ENCODE measurements at places on chromosomes 2 and 18.
A peak's percentile ranks its signal among the peaks of the same experiment; 100 is the strongest.

DNA sequence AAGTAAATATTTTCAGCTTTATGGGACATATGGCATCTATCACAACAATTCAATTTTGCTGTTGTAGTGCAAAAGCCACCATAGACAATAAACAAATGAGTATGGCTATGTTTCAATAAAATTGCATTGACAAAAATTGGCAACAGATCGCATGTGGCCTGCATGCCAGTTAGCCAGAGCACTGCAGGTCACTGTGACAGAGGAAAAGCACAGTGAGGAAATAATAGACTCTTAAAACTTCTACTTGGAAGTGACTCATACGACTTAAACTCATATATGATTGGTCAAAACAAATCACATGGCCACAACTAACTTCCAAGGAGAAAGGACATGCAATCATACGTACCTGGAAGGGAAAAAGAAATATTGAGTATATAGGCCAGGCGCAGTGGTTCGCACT lies 44.4 kb downstream of the EXOC6B start:
- DNase-seq = no peak

DNA sequence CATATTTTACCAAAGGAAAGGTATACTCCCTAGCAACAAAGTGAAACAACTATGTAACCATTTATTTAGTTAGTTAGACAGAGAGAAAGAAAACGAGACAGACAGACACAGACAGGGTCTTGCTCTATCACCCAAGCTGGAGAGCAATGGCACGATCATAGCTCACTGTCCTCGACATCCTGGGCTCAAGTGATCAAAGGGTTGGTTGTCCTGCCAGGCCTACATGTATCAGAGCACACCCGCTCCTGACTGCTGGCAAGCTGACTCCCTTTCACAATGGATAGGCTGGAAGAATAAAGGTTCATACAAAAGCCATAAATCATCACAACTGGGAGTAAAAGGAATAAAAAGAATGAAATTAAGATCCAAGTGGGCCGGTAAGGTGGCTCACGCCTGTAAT lies 53.5 kb downstream of the ATL2 start:
- no peak for DNase-seq

DNA sequence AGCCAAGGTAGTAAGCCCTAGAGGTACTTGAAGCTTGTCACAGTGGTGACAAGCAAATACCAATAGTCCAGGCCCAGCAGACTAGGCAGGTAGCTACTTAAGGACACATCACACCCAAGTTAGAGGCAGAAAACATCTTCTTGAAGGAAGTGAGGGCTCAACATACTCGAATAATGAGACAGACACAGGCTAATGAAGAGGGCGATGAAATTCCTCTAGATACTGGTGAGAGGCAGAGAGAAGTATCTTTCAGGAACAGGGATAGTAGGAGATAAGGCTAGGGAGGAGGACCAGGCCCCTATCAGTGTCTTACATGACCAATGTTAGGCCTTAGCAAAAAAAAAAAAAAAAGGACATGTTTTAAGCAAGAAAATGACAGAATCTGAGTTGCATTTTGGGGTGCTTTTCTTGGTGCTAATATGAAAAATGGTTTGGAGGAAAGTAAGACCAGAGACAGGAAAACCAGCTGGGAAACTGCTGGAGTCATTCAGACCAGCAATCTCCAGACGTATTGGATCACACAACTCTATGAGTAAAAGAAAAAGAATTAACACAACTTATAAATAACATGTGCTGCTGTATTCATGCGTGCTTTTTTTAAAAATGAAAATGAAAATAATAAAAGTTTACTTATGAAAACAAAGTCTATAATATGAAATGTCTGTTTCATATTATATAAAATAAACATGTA lies 37.7 kb downstream of the COBLL1 start:
- no peak for DNase-seq

DNA sequence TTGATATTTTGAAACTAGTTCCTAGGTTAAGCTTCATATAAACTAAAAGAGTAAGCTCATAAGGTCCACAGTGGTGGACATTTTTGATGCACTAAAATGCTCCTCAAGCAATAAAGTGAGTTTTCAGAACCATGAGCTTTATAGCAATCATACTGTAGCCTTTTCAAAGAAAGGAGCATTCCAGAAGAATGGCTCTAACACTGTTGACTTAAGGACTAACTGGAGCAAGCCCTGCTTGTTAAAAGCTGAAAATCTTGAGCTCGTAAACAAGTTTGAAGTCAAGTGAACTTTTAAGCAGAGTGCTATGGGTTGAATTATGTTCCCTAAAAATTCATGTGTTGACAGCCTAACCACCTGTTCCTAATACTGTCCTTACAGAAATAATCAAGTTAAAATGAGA lies 38.0 kb downstream of the KYNU start:
- no peak for DNase-seq

DNA sequence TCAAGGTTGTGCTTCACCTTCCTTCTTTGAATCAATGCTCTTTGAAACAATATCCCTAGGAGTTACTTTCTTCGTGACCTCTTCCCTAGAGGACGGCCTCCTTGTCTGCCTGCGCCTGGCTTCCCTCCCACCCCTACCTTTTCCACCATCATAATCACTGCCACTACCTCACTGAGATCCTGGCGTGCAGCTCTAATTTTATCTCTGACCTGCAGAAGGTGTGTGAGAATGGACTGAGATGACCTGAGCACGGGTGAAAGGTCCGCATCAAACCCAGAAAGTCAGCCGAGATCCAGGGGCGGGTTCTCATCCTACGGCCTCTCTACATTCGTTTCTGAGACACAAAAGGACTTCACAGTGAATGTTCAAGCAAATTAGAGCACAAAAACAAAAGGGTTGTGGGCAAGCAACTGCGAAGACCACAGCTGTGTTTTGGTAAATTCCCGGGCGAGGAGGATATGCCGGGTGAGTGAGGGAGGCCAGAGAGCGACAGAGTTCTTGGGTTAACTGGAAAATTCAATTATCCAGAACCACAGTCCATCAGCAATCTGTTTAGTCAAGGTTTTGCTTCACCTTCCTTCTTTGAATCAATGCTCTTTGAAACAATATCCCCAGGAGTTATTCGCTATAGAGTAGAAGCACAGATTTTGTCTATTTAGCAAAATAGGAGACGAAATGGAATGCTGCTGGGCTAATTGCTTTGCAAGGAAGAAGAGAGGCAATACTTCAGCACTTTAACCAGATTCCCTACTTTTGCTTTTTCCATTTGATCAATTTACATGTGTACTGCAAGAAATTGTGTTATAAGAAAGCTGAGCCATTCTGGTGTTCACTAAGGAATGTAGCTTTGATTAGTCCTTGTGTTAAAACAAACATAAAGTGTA lies 212.6 kb downstream of the ACKR3 start:
- no peak for DNase-seq

DNA sequence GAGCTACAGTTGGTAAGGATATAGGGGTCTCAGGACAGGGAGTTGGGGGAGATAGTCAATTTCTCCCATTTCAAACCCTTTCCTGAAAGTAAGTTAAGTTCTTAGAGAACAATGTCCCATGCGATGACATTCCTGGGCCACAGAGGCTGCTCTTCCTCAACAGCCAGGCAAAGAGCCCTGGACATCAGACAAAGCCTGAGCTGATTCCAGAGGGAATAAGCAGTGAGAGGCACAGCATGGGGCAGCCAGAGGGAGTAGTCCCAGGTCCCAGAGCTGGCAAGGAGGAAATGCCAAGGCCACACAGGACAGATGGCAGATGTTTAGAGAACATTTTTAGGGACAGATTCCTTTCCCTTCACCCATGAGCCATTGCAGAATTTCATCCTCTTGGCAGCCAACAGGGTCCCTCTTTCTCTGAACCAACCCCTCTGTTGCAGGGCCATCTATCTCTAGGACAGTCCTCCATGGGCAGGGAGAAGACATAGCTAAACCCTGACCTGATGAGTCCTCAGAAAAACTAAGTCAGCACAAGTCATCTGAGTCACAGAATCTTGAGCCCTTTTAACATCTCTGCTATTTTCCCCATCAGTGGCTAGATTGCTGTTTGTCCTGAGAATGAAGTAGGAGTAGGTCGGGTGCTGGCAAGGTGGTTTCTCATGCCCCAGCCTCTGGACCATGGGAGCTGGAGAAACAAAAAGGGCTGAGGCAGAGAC lies 81.6 kb upstream of the STPG4 start:
- DNase-seq = no peak

DNA sequence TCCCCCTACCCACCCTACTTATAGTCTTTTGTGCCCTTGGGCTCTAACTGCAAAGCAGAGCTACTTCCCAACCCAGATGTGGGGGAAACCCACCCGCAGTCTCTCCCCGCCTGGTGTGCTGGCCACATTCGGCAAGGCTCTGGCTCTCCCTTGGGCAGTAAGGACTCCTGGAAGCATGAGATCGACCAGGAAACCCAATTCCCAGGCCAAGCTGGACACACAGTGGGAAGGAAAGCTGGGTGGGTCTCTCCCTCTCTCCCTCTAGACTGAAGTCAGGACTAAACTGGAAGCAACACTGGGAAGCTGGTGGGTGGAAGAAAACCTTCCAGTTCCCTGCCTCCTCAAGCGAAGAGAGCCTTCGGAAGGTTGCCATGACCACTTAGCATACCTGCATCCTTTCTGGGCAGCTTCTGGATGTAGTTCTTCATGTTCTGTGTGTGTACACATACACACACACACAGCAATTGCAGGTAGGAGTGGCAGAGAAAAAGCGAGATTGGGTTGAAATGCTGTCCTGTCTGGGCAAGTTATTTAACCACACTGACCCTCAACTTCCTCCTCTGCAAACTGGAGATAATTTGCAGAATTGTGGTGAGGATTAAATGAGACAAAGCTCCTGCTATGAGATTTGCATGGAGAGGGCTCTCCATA lies 33.9 kb downstream of the ZBTB7C start:
- no peak for DNase-seq

DNA sequence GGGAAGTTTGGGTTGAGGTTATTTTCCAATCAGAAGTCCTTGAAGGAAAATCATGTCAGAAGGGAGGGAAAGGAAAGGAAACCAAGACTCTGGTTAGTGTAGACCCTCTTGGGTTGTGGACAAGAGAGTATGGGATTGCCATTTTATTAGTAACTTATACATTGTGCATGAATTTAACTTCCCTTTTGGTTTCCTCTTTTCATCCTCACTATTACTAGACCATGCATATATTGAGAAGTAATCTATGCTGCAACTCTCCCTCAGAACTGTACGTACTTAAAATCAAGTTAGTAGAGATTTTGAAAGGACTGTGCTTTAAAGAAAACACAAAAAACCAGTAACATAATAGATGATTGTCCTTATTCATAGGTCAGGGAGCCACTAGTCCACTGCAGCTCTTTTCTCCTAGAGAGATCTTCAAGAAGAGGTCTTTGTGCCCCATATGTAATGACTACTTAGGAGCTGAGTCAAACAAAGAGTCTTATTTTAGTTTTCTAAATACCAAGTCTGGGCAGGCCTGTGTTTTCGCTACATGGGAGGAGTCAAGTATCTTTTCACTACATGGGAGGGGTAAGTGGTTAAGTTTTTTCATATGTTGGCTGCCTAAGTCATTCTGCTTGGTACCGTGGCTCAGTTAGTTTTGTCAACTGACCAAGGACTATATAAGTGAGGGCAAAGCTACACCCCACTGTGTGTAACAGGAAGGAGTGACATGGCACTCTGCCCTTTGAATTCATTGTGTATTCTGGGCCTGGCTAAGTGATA lies 25.2 kb upstream of the FAM117B start:
- DNase-seq = no peak

GRCh38 chr18:11851806-11852337 lies 659 bp downstream of the CHMP1B start:
- no peak for DNase-seq

GRCh38 chr2:230060672-230061293 lies 7.9 kb downstream of the SLC16A14 start:
- no peak for DNase-seq

- DNase-seq = no peak
These were observed 591.0 kb downstream of the EPHA4 start for GRCh38 chr2:220980966-220981675.

- no peak for DNase-seq
These were observed 206.7 kb downstream of the SH3RF3 start for GRCh38 chr2:109335631-109336176.

- peak; percentile 58 for DNase-seq
These were observed 76.0 kb downstream of the RNF144A start for GRCh38 chr2:6993229-6993640.

GRCh38 chr2:11753886-11754699 lies 7.7 kb downstream of the LPIN1 start:
- DNase-seq = no peak

DNA sequence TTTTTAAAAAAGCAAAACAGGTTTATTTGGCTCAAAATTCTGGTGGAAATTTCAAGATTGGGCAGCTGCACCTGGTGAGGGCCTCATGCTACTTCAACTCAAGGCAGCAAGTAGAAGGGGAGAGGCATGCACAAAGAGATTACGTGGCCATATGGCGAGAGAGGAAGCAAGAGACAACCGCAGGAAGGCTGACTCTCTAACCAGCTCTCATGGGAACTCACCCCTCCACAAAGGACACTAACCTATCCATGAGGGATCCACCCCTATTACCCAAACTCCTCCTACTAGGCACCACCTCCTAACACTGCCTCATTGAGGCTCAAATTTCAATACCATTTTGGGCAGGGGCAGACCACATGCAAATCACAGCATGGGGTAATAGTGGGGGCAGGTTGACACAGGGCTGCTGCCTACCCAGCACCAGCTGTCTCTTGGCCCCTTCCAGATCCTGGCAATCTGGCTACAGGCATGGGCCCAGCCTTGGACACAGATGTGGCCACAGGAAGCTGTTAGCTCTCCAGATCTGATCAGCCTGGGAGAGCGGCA lies 2.0 kb upstream of the CAPN10 start:
- DNase-seq = no peak

DNA sequence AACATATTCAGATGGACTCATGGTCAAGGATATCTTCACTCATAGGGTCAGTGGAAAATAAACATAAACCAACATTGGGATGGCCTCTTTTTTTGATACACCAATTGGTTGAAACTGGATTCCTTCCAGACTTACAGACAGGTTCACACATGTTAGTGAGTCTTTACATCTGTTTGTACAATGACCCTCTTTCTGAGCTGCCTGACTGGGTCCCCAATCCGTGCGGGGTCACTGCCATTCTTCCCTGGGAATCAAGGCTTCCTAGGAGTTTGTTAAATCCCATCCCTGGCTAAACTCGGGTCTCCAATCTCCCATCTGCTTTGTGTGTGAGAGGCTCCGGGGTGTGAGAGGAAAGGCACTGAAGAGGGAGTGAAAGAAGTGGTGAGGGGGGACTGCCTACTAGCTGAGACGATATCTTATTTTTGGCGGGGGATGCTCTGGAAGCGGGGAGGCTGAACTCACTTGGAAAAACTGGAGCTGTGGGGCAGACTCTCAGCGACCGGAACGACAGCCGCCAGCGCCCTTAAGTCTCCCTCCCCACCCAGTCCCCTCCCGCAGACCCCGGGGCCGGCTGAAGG lies 487 bp downstream of the STARD6 start:
- no peak for DNase-seq

- DNase-seq = no peak
These were observed 602.9 kb downstream of the NYAP2 start for GRCh38 chr2:226002438-226002837.

DNA sequence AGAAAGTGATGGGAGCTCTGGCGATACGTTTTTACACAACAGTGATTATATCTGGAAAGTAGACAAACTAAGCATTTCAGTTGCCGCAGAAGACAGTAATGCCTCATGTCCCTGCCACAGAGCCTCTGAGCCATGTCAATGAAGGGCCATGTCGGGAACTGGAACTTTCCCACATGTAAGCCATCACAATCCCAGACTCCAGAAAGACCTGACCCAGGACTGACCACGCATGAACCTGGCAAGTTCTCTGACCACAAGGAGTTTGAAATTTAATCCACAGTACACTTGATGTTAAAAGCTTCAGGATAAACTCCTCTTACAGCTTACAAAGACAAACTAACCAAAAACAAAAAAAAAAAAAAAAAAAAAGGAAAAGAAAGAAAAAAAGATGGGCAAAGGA lies 267.3 kb downstream of the SLC8A1 start:
- no peak for DNase-seq

Data from occipital lobe (tissue), 3 donors.